ENCODE measurements at places on chromosomes 16 and 17.

GRCh38 chr16:6111390-6111789 lies 1013.8 kb upstream of the EEF2KMT start:
- DNase-seq = no peak

- DNase-seq = peak; percentile 20
Observed at GRCh38 chr17:46044286-46044928, 45.4 kb downstream of the STH start.

GRCh38 chr17:80886641-80887573 lies 104.7 kb upstream of the CHMP6 start:
- DNase-seq = no peak

DNA sequence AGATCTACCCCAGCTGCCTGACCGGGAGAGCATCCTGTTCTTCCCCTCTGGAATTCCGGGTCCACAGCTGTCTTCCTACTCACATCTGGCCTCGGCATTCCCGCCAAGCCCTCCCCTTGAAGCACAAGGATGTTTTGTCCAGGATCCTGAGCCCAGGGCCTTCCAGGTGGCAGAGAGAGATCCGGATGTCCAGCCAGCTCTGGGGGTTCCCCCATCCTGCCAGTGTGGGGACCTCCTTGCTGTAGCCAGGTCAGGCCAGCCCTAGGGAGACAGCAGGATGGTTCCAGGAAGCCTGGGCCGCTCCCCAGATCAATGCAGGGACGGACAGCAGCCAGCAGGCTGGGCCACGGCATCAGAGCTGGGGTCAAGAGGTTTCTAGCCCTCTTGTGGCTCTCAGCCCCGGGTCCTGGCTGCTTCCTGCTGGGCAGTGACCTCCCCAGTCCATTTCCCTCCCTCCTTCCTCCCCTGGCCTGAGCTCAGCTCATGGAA lies 55.3 kb downstream of the SOCS3 start:
- DNase-seq = no peak

- DNase-seq = no peak
Observed at GRCh38 chr16:10741844-10742243, 1.8 kb upstream of the NUBP1 start.

- DNase-seq = no peak
Observed at GRCh38 chr16:11602321-11602720, 15.6 kb upstream of the LITAF start.

DNA sequence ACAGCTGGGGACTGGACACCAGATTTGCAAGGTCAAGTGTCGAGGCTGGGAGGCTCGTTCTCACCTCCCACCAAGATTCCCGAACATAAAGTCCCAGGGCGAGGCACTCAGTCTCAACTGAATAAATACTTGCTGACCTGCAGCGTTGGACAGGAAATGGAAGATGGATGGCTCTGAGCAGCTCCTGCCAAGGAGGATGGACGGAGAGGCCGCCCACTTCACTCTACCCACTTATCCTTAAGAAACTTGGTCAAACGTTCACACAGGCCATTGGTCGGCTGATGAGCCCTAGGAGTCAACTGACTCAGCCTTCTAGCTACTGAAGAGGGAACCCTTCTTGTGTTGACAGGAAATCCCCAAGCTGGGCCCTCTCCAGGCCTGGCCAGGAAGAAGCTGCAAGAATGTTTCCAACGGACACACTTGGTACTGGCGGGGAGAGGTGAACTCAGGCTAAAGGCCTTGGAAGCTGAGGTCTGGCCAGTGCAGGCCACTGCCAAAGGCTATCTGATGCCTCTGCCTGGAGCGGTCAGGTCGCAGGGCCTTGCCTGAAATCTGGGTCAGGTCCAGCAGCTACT lies 50.0 kb downstream of the VAC14 start:
- DNase-seq = no peak

DNA sequence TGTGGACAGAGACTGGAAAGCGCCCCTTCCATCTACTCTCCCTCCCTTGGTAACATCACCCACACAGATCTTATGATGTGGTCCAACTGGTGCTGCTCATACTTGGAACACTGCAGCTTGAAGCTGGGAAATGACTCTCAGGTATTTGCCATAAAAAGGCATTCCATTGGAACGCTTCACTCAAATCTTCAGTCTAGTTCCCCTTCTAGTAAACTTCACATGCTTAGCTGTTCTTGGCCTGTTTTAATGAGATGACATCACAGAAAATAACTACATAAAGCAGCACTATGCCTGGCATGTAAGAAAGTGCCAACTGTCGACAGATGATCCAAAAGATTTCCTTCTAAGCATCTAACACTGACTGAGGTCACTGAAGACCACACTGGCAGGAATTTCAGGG lies 9.3 kb downstream of the ZNF263 start:
- DNase-seq = no peak

GRCh38 chr17:64103391-64104364 lies 26.3 kb downstream of the ERN1 start:
- no peak for DNase-seq

Data from activated T-helper 1 cell treated with anti-CD3 and anti-CD28 coated beads, Interleukin-2, amount 50 U/mL, for 16 hours (primary cell).